ENCODE measurements at places on chromosomes 4 and X. TPM values are rescaled to one million over a fixed set of nuclear protein-coding genes. Genes with fewer than 3 reads are reported as not detected.

DNA sequence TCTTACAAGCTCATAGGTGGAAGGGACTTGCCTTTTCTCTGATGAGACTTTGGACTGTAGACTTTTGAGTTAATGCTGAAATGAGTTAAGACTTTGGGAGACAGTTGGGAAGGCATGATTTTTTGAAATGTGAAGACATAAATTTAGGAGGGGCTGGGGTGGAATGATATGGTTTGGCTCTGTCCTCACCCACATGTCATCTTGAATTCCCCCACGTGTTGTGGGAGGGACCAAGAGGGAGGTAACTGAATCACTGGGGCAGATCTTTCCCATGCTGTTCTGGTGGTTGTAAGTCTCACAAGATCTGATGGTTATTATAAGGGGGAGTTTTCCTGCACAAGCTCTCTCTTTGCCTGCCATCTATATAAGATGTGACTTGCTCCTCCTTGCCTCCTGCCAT is 777.9 kb downstream of the CENPC start:
- no peak for DNase-seq

- DNase-seq, result no peak
These were observed 4.6 kb downstream of the ZNF185 start for GRCh38 chrX:152902502-152902820.

DNA sequence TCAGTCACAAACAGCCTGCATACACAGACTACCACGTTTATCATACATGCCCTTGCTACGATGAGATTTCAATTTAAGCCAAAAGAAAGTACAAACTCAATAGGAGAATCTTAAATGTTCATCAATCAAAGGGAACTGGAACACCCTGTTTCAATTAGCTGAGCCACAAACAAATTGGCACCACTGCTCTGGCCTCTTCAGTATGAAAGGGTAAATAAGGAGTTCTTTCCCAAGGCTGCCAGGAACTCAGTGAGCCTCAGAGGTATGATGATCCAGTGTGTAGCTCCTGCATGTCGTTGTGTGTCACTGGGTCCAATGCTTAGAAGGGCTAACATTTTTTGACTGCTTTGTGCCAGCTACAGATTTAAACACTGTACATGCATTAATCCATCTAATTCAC is 5.4 kb downstream of the RNF150 start:
- no peak for DNase-seq

DNA sequence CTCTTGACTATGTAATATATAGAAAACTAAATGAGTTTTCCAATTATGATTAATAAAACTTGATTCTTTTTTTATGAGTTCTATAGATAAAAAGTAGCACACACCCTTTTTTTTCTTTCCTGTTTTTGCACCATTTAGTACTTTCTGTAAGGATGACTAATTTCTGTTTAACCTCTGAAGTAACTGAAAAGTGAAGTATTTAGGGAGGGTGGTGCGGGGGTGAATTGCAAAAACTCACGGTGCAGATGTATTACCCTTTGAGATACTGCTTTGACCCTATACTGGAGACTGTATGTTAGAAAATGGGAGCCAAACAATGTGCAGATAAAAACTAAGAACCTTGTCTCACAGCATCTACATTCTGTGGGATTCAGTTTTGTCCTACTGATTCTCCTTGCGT is 471.6 kb downstream of the DTHD1 start:
- no peak for DNase-seq

The HSFX3 gene
- total RNA-seq, result not detected

The ZFP92 gene
- total RNA-seq, result not detected

The ASMTL gene
- total RNA-seq, result 55.4 TPM

- DNase-seq, result no peak
These were observed 27.0 kb upstream of the ADH1C start for GRCh38 chr4:99379571-99379970.

GRCh38 chr4:163017135-163017534 is 149.6 kb downstream of the NAF1 start:
- DNase-seq, result no peak

The TDO2 gene
- 0.83 TPM for total RNA-seq

- no peak for DNase-seq
These were observed 107.1 kb downstream of the IDS start for GRCh38 chrX:149398027-149398426.

The PALLD gene
- 156 TPM for total RNA-seq

GRCh38 chr4:153223930-153224329 is 19.7 kb downstream of the TRIM2 start:
- DNase-seq, result peak; percentile 65

- no peak for DNase-seq
These were observed 20.5 kb upstream of the AADAT start for GRCh38 chr4:170110285-170110672.

GRCh38 chr4:133801883-133802282 is 399.7 kb downstream of the PABPC4L start:
- no peak for DNase-seq

- DNase-seq, result no peak
These were observed 125.0 kb downstream of the BMPR1B start for GRCh38 chr4:94882756-94883155.

DNA sequence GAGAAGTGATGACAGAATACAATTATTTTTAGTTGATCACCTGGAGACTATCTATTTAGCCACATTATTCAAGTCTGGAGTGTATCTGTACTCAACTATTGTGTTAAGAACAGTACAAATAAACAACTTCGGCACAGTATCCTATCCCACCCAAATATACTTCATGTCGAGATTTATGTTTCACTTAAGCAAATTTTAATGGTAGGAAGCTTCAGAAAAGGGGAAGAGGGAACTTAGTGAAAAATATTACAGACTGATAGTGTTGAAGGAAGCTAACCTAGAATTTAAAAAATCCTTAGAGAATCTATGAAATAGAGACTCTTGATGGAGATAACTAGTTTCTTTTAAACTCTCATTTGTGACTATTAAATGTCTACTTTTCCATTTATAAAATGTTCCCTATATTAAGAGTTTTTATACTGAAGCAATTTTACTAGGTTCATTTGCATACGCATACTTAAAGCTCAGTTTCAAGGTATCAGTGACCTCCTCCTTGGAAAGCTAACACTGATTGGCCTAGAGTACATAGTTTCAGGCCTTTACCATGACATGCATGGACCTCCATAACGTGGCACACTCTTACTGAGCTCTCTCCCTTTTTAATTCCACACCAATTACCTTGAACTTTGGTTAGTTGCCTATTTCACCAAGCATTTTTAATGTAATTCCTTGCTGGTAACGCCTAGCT is 197.7 kb downstream of the CAMK2D start:
- no peak for DNase-seq

- DNase-seq, result no peak
These were observed 50.0 kb upstream of the ZNF827 start for GRCh38 chr4:145988628-145989027.

The EBP gene
- total RNA-seq, result 113 TPM

The TNIP3 gene
- total RNA-seq, result 0.63 TPM

- DNase-seq, result no peak
These were observed 21.3 kb downstream of the WFS1 start for GRCh38 chr4:6290769-6291547.

GRCh38 chr4:184593461-184593860 is 55.8 kb downstream of the CASP3 start:
- no peak for DNase-seq

The SATL1 gene
- total RNA-seq, result not detected

DNA sequence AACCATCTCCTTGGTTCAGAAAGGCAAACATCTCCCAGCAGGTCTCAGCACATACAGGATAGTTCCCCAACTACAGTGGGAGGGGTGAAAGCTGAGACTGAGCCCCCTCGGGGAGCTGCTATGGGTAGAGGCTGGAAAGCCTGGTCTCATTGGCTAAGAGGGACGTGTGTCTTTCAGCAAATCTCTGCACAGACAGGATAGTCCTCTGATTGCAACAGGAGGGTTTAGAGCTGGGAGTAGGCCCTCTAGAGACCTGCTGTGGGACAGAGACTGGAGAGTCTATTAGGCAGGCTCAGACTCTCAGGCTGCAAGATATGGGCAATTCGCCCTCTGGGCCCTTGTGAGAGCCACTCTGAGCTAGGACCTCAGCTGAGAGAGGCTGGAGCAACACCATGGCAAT is 271.6 kb upstream of the GALNT7 start:
- no peak for DNase-seq

Data from PC-9 (cell line).